ENCODE measurements at places on chromosomes 7 and 10.
A peak's percentile ranks its signal among the peaks of the same experiment; 100 is the strongest.

DNA sequence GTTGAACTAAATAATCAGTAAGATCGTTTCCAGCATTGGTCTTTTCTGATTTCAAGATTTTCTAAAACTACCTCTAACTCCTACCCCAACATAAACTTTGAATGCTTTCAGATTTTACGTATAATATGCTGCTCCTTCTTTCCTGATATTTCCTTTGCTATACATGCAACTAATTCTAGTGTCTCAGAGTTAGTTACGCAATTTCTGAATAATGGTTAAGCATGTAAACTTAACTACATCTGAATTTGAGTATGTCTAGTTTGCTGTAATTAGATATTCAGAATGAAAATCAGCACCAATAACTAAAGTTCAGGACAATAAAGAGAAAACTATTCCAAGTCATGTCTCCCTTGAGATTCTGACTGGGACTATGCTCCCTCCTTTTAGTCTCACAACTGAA lies 71.0 kb downstream of the SEMA3C start:
- DNase-seq: no peak

GRCh38 chr7:32680259-32681173 lies 185.2 kb downstream of the AVL9 start:
- no peak for DNase-seq

- peak; percentile 30 for DNase-seq
Observed at GRCh38 chr7:41420421-41420820, 282.5 kb downstream of the INHBA start.

DNA sequence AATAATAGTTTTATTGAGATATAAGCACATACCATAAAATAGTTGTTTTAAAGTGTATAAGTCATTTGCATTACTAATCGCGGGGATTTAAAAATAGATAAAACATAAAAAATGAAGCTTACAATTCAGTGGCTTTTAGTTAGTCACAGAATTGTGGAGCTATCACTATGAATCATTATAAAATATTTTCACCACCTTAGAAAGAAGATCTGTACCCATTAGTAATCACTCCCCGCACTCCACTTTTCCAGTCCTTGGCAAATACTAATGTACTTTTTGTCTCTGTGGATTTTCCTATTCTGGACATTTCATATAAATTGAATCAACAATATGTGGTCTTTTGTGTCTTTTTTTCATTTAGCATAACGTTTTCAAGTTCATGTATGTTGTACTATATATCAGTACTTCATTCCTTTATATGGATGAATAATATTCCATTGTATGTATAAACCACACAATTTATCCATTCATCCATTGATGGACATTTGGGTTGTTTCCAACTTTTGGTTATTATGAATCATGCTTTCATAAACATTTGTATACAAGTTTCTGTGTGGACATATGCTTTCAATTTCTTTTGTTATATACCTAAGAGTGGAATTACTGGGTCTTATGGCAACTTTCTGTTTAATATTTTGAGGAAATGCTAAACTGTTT lies 162.5 kb downstream of the MAGI2 start:
- no peak for DNase-seq

GRCh38 chr7:1798191-1798590 lies 128.1 kb downstream of the ELFN1 start:
- DNase-seq: no peak

DNA sequence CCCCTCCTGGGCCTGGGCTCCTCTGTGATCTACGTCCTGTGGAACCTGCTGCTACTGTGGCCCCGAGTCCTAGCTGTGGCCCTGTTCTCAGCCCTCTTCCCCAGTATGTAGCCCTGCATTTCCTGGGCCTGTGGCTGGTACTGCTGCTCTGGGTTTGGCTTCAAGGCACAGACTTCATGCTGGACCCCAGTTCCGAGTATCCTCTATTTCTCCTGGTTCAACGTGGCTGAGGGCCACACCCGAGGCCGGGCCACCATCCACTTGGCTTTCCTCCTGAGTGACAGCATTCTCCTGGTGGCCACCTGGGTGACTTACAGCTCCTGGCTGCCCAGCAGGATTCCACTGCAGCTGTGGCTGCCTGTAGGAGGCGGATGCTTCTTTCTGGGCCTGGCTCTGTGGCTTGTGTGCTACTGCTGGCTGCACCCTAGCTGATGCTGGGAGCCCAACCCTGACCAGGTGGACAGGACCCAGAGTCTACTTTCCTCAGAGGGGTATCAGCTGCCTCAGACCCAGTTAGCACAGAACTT lies 37.8 kb upstream of the MMD2 start:
- no peak for DNase-seq

DNA sequence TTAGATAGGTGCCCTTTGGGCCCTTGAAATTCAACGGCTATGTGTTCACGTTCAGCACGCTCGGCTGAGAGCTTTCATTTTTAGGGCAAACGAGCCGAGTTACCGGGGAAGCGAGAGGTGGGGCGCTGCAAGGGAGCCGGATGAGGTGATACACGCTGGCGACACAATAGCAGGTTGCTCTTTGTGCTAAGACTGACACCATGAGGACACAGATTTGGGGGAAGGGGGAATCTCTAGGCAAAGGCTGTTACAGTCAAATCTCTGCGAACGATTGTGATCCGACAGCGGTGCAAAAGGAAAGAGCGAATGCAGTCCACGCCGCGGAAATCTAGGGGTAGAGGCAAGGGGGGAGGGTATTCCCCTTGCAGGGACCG lies 667 bp downstream of the KLLN start:
- DNase-seq: no peak

- DNase-seq: no peak
Observed at GRCh38 chr7:69796416-69796815, 198.1 kb downstream of the AUTS2 start.

- DNase-seq: no peak
Observed at GRCh38 chr7:153389261-153389660, 629.7 kb downstream of the ACTR3B start.

GRCh38 chr10:110286841-110287240 lies 17.9 kb downstream of the SMNDC1 start:
- DNase-seq: no peak

DNA sequence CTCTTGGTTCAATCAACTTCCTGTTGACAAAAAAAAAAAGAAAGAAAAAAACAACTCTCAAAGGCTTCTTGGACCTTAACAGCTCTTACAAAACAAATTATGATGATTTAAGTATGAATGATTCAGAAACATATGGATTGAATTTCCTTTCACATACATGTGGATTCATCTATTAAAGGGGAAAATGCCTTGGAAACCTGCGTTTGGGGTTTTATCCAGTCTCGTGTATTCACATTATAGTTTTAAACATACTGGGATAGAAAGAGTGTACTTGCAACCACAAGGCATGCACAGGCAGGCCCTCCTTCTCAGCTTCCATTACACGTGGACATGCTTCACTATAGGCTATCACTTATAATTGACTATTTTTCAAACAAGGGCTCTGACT lies 286.7 kb downstream of the INHBA start:
- DNase-seq: peak; percentile 54

DNA sequence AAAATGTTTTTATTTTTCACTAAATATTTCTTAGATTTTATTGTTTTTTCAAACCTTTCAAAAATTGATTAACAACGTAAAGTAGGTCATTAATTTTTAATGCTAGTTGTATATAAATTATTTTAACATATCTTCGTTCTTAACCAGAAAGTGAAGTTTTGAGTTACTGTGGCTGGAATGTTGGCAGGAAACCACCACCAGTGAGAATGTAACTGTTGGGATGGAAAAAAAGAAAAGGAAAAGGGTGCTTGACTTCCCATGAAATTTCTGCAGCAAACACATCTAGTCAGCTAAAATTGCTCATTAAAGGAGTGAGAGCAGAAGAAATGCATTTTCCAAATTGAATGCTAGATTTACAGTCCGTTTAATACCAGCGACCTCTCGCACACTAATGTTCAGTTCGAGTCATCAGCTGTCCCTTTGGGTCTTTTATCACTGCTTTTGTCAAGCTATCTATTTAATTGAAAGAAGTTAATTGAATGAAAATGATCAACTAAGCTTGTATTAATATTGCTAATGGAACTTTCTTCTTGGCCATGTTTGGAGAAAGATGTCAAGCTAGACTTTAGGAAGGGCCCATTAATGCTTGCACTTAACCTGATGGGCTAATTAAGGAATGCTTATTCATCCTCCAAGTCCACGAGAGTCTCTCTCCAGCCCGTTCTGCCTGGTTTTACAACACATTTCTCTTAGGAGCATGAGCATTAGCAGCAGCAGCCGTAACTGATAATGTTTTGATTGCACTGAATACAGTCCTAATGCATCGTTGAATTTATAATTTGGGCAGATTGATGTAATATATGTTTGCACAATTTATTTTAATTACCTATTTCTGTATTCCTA lies 70.1 kb downstream of the UBE3C start:
- no peak for DNase-seq

DNA sequence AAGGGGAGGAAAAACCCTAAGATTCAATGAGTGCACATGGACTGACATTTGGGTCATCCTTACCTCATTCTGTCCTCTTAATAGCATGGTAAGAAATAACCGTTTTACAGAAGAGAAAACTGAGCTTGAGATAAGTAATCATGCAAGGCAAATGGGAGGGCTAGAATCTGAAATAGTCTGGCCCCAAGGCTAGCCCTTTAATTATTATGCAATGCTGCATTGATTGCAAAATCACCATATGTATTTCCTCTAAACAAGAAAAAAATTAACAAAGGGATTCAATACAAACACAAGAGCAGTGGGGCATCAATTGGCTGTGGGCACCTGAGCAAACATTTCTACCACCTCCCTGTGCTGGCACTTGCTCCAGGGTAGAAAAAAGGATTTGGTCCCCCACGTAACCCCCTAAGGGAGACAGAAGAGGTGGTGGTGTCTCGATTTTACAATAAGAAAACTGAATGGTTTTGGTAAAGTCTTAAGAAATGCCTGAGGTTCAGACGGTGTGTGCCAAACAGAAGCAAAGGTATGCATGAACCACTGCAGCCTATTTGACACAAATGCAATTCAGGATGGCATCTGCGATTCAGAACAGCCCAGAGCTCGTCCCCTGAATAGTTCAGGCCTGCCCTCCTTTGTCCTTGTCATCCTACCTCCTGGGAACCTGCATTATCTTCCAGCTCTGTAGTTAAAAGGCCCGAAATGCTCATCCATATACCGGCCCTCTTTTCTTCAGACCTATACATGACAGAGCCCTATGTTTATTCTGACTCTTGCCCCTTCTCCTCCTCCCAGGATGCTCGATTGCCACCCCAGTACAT lies 23.6 kb downstream of the PIP4K2A start:
- DNase-seq: no peak

DNA sequence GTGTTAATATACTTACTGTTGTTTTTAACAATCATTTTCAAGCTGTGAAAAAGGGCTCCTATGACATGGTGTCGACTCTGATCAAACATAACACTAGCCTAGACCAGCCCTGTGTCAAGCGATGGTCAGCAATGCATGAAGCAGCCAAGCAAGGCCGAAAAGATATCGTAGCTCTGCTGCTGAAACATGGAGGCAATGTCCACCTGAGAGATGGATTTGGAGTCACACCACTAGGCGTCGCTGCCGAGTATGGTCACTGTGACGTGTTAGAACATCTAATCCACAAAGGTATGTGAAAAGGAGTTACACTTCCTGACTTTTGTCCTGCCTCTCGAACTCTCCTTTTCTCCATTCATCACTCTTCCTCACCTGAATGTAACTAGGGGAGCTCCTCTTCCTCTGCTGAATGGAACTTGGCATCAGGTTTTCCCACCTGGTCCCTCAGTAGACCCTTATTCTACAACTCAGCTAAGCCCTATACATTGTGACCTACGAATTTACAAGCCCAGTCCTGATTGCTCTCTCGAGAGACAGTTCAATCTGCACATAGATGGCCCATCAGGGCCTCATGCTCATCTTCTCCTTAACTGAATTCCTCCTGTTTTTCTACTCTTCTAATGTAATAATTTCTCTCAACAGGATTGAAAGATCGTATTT lies 23.0 kb downstream of the ASB15 start:
- DNase-seq: no peak

- DNase-seq: peak; percentile 63
Observed at GRCh38 chr10:30812018-30812851, 182.7 kb upstream of the LYZL2 start.

GRCh38 chr10:17548162-17548561 lies 69.0 kb downstream of the HACD1 start:
- no peak for DNase-seq

DNA sequence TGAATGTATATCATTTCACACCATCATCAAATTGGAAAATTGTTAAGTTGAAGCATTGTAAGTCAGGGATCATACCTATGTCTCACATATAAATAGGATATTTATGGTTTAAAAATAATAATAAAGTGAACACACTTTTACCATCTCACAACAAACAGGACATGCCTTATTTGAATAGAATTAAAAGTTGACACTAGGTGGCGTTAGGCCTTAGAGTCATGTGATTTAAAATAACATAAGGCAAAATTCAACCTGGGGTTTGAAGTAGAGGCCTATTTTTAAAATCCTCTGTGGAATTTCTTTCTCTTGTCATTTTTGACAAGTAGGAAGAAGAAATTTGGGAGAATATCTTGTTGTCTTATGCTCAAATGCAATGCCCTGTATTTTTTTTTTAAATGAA lies 184.7 kb upstream of the PCDH15 start:
- peak; percentile 7 for DNase-seq

GRCh38 chr10:128463991-128464760 lies 338.0 kb upstream of the MKI67 start:
- peak; percentile 7 for DNase-seq

DNA sequence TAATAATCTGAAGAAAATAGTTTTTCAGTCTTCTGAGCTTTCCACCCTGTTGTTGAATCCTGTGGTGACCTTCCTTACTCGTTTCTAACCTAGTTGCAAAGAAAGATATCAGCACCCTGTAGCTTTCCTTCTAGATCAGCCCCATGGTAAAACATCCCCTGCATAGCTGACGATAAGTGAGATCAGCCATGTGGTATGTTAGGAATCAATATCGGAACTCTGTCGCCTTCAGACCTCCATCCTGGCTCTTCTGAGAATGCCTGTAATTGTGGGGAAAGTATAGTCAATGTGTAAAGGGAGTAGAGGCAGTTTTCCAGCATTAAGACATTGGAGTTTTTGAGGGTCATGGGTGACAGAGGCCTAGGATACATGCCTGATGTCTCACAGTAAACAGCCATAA lies 151.8 kb downstream of the LRRC4 start:
- no peak for DNase-seq

- DNase-seq: peak; percentile 43
Observed at GRCh38 chr10:113473011-113473410, 79.8 kb upstream of the HABP2 start.

- DNase-seq: no peak
Observed at GRCh38 chr7:120097020-120097419, 176.0 kb upstream of the KCND2 start.

DNA sequence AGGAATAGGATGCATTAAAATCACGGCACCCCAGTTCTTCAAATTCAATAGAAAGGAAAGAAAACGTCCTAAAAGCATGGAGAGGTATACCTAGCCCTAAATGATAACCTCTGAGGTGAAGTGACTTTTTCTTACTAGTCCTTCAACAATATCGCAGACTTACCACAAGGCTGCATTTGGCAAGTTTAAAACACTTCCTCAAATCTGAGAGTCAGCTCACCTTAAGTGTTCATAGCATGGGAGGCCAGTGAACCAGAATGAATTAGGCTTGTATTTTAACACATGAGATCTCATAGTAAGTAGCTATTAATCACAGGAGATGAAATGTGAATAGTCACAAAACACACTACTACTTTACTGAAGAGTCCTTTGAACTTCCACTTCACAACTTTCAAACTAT lies 124.2 kb downstream of the RNF32 start:
- DNase-seq: no peak
